ENCODE measurements at places on chromosomes 16 and 17.
A peak's percentile ranks its signal among the peaks of the same experiment; 100 is the strongest.

GRCh38 chr16:3731126-3731935 is 14.0 kb upstream of the TRAP1 start:
- peak; percentile 14 for DNase-seq

- no peak for DNase-seq
These were observed 12.7 kb downstream of the KRT12 start for GRCh38 chr17:40854175-40854814.

DNA sequence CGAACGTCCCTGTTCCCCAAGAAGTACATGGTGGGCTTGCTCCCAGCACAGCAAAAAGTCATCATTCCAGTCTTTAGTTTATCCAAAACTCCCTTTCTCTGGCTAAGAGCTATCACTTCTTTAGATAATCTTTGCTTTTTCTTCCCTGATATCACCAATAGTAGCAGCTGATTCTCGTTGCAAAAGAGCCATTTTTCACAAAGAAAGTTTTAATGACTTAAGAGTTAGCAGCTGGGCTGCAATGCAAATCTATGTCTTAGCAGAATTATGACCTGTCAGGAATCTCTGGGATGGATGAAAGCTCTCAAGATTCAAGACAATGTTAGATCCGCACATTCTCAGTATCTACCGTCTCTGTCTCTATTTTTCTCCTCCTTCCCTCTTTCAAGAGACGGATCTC is 53.8 kb downstream of the NXN start:
- no peak for DNase-seq

DNA sequence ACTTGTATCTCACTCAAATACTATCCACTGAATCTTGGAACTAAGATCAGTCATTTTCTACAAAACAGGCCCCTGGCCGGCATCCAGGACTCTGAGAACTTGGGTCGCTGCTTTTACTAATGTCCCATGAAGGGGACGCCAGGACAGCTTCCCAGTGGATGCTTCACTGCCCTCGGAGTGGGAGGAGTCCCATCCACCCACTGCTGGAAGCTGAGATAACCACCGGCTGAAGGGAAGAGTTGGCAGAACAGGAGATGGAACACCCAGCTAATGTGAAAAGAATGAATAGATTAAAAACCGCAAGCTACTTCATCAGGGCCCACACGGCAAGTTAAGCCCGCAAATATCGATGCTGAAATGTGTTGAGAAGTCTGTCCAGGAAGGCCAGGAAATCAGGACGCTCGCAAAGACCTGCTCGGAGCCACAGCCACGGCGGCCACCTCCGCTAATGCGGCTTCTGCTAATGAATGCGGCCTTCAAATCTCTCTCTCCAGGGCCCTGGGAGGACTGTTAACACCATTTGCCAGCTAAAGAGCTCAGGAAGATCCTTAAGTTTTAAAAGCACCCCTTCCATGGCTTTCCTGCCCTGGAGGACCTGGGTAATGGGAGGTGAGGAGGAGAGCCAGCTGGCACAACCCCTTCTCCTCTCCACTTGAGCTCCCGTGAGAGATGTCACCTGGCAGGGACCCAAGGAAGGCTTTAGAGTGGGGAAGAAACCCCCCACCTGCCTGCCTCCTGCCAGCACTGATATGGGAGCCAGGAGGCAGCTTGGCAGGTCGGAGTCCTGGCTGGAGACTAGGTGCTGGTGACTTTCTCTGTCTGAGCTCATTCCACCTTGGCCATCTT is 226.6 kb upstream of the RPL38 start:
- no peak for DNase-seq

DNA sequence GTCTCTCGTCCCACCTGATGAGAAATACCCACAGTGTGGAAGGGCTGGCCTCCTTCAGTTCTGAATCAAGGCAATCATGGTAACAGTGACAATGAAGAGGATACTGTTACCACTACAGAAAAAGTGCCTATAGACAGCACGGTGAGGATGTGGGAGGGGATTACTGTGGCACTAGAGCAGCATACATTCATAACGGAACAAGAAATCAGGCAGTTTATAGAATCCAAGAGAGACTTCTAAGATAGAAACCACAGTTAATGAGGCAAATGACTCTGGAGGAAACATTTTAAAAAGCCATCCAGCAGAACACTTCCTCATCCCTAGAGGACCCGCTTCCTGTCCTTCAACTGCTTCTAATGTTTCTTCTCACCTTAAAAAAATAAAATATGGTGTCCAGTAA is 2.7 kb downstream of the RUSF1 start:
- no peak for DNase-seq

GRCh38 chr17:73371285-73371684 is 59.5 kb upstream of the CDC42EP4 start:
- DNase-seq: no peak

DNA sequence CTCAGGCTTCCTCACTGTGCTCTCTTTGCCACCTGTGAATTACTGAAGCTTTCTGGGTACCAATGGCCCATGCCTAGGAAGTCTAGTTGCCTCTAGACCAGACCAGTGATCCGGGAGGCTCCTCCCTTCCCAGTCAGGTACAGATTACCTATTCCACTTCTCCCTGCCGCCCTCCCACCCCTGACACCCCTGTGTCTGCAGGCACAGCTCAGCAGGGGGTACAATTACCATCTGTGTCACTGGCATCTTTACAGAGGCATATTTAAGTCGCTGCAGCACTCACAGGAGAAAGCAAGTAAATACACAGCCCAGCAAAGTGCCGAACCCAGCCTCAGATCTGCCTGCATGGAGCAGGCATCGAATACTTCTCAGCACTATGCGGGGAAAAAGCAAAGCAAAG is 5.3 kb upstream of the WSCD1 start:
- no peak for DNase-seq

DNA sequence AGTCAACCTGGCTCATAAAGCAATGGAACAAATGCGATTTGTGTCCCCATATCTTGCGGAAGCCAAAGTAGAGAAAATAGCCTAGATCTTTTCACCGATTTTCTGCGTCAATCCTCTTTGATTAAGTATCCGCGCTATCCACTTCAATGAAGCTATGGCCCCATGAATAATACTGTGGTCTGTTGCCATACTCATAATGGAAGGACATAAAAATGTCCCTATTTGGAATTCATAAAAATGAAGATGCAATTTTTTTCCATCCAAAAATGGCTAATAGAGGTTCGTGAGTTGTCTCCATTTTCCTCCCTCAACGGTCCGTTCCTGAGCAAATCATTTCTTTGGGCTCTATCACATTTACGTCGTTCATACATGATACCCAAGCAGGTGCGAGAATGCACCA is 25.4 kb upstream of the ADCY9 start:
- DNase-seq: no peak

DNA sequence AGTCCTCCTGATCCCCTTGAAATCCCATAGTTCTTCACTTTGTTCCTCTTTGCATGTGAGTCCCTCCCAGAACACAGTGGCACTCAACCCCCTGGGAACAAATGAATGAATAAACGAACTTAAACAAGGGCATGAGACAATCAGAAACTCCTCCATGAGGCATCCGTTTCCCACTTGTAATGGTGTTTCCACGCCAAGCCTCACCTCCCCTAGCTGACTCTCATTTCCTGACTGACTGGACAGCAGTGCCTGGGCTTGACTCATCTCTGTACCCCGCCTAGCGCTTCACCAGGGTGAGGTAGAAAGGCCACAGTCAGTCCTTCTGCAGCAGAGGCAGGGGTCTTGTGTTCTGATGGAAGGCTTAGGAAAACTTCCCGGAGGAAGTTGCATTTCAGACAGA is 14.2 kb downstream of the KIF1C start:
- DNase-seq: no peak

- no peak for DNase-seq
These were observed 957.1 kb upstream of the RBFOX1 start for GRCh38 chr16:6375465-6376075.

DNA sequence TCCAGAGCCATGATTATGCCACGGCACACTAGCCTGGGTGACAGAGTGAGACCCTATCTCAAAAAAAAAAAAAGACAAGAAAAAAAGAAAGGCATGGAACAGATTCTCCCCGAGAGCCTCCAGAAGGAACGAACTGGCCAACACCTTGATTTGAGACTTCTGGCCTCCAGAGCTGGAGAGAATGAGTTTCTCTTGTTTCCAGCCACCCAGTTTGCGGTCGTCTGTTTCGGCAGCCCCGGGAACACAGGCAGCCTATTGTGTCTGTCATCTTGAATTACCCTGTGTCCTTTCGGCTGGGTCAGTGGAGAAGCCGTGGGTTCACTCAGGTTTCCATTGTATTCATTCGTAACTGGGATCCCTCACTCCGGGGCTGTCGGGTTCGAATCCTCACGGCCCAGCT is 83.9 kb downstream of the RPA1 start:
- no peak for DNase-seq

DNA sequence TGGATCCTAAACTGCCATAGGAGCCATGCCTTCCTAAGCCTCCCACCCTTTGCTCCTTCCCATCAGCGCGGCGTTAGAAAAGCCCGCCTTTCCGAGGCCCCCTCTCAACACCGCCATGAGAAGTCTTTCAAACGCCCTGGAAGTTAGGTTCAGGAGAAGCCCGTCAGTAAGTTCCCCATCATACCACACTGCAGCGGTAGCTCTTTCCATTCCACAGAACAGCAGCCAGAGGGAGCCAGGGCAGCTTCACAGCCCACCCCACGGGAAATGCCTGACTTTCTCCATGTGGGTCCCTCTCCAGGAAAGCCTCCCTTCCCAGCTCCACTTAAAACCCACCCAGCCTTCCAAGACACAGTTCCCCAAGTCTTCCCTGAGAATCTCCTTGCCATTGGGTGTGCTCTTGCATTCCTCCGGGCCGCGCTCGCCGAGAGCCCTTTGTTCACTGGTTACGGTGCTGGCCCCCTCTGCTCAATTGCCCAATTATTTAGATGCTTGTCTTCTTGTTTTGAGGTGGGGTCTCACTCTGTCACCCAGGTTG is 28.7 kb downstream of the KIAA0513 start:
- no peak for DNase-seq

DNA sequence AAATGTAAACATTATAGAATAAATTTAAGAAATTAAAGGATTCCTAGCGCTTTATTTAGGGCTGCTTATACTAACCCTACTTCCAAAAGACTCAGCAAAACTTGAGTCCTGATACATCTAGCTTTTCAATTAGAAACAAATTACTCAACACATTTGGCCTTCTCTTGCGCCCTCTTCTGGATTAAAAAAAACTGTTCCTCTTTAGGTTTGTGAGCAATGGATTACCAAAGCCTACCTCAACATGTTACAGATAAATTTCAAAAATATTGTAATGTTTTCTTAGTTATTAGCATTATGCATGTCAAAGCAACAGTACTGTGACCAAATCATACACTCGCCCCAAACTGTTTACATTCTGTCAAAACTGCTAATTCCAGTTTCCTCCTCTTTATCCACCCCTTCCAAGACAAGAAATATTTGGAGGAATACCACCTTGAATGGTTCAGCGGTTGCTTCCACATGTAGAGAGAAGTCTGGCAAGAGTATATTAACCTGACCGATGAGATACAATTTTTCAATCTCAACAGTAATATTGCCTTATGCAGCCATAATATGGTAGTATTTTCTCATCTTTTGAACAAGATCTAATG is 2.7 kb downstream of the NUFIP2 start:
- DNase-seq: no peak

- DNase-seq: no peak
These were observed 16.6 kb upstream of the ATP6V0C start for GRCh38 chr16:2497116-2497630.

DNA sequence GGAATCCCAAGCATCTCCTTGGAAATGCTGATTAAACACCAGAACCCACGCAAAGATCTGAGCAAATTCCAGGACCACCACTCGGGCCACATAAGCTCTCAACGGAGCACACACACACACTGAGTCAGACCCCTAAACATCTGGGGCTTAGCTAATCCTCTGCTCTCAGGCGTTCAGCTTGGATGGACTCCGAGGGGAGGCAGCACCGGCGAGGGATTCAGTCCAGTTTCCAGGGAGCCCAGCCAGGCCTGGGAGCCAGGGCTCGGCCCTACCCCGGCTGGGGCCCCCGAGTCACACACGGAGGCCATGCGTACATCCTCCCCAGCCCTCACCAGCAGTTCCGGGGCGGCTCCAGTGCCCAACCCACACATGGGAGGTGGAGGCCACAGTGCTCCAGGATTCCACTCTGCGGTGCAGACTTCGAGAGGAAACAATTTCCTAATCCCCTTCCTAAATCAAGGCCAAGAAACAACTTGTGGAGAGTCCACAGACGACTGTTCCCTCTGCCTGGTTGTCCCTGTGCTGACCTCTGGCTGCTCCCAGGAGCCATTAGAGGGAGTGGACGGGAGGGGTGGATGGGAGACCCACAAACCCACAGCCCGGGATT is 70.5 kb downstream of the GAS7 start:
- DNase-seq: no peak

GRCh38 chr17:3890082-3890877 is 2.6 kb downstream of the CAMKK1 start:
- no peak for DNase-seq

- DNase-seq: no peak
These were observed 82.3 kb upstream of the BCAR1 start for GRCh38 chr16:75333721-75334163.
